ENCODE measurements at places on chromosomes 11 and 22.

DNA sequence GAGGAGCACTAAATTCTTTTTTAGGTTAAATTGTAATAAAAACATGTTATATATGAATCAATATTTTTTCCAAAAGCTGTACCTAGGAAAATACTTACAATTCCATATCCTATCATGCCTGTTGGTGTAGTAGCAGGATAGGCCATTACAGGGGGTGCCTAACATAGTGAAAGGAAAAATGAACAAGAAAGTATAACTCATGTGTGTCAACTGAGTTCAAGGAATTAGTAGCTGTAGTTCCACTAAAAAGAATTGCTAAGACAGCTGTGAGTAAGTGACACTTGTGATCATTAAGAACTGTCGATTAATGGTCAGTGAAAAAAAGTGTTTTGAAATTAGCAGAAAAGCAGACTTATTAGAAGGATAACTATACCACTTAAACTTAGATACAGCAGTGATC, 92.4 kb downstream of the PICALM start:
- no peak for DNase-seq

DNA sequence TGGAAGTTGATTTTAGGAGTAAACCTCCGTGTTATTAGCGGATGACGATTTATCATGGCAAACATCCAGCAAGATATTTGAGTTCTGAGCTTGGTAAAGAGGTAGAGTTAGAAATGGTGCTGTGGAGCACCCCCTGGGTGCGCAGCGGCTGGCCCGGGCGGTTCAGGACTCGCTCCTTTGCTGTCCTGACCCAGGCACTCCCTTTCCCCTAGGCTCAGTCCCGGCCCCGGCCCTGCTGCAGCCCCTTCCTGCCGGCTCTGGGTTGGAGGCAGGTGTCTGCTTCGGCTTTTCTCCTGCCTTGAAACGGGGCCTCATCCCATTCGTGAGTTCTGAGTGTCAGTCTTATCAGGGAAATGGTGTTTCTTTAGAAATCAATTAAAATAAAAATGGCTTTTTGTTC, 33.4 kb downstream of the AP2A2 start:
- DNase-seq = no peak

GRCh38 chr11:74783241-74783871, 34.7 kb downstream of the RNF169 start:
- DNase-seq = no peak

GRCh38 chr22:34966980-34967565, 98.9 kb upstream of the ISX start:
- no peak for DNase-seq

GRCh38 chr11:36566407-36567053, 1.3 kb upstream of the RAG1 start:
- no peak for DNase-seq
